ENCODE measurements at places on chromosomes 1 and 21.
A peak's percentile ranks its signal among the peaks of the same experiment; 100 is the strongest.

GRCh38 chr1:44549510-44549909 lies 124.8 kb downstream of the TMEM53 start:
- ATAC-seq, result no peak

DNA sequence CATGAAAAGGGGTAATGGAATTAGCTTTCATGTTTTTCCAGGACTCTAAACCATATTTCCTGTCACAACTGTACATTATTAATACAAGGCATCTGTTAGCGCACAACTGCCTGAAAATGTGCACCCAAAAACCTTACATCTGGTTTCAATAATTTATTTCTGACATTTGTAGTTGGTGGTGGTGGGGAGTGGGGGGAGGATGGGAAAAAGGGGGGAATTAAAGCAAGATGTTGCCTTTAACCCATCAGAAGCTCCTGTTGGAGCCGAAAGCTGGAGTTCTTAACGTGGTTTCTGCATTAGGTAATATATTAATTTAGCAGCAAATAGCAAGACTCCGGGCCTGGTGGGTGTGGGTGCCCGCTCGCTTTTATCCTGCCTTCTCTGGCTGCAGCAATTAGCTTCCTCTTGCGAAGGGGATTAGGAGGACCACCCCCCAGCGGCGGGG lies 36.9 kb upstream of the HHAT start:
- peak; percentile 21 for ATAC-seq

- no peak for ATAC-seq
These were observed 23.8 kb upstream of the COL18A1 start for GRCh38 chr21:45381036-45381787.

GRCh38 chr1:181206979-181207790 lies 118.7 kb downstream of the IER5 start:
- ATAC-seq, result no peak

DNA sequence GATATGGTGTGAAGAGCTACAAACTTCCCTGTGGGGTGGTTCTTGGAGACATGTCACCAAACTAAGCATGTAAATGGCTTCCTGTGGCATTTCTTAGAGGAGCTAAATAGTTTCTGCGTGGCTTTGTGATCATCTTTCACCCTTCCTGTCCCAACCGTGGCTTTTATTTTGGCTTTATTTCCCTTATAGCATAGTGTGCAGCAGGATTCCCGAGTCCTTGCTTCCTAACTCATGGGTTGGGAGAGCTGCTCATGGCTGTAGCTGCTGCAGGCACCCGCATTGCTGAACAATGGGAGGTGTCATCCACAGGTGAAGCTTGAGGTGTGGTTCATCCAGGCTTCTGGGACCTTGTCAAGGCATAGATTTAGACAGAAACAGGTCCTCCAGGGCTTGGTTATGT lies 192.0 kb downstream of the SDCCAG8 start:
- ATAC-seq, result no peak

DNA sequence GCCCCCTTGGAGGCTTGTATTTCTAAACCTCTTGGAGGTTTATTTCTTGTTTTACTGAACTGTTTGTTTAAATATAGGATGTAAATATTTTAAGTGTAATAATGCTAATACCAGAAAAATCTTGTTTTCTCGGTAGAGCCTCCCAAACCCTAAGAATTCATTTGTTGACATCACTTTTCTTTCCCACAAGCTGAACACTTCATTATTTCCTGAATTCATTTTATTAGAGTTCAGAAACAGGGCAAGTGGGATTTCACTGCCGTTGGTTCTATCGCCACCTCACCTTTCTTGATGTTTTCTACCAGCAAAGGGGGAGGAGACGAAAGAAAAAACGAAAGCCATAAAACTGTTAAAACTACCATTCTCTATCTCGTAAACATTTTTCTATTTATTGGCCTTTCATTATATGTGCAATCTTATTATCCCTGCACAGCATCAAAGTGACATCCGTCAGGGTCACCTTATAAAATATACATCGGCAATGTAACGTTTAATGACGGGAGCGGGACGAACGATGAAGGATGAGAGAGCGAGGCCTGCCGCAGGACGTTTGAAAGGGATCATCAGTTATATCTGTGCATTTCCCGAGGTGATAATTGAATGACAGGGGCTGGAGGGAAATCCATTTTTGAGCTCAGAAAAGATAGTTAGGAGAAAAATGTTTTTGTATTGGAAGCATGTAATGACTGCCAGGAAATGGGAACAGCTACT lies 59.5 kb downstream of the SLC45A1 start:
- no peak for ATAC-seq

GRCh38 chr1:77424236-77424635 lies 142.4 kb downstream of the AK5 start:
- ATAC-seq, result no peak

GRCh38 chr1:24635195-24635843 lies 7.8 kb upstream of the SRRM1 start:
- ATAC-seq, result no peak

GRCh38 chr1:159826441-159827101 lies at the start of gene SLAMF8:
Gene SLAMF8, plus strand, starts transcription at chr1:159826873. Its CDS starts 26 bp downstream, at chr1:159826899.
- no peak for ATAC-seq

- ATAC-seq, result no peak
These were observed 18.9 kb downstream of the SDE2 start for GRCh38 chr1:225980005-225980836.

- no peak for ATAC-seq
These were observed 246.2 kb downstream of the MRPL39 start for GRCh38 chr21:25361097-25361496.

GRCh38 chr1:108036796-108037562 lies 72.0 kb upstream of the VAV3 start:
- no peak for ATAC-seq

DNA sequence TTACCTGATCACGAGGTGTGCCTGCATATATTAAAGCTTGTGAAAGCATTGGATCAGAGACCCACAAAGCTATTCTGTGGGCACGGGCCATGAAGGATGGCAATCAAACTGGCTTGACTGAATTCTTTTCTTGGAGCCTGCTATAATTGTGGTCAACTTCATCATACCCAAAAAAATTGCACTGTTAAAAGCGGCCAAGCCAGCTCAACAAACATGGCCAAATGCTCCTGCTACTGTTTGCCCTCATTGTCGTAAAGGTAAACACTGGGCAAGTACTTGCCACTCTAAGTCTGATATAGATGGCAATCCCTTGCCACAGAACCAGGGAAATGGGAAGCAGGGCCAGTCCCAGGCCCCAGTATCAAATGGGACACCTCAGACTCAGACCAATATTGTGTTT lies 6.6 kb upstream of the GSTM5 start:
- no peak for ATAC-seq

DNA sequence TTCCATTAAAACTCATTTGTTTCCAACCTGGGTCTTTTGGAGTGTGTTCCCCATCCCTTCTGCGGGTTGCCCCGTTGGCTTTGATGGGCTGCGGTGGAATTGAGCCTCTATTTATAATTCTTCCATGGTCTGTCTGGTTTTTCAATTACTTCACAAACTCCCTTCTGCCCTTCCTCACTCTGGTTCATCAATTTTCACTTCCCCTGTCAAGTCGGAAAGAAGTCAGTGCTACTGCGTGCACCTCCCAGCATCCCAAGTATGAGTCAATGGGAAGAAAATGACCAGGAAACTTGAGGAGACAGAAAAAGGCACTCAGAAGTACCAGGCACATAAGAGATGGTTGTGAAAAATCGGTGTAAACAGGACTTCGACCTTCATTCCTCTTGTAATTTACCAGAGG lies 126.2 kb downstream of the KAZN start:
- ATAC-seq, result no peak

- ATAC-seq, result no peak
These were observed 9.7 kb downstream of the KLHDC8A start for GRCh38 chr1:205346956-205347574.

DNA sequence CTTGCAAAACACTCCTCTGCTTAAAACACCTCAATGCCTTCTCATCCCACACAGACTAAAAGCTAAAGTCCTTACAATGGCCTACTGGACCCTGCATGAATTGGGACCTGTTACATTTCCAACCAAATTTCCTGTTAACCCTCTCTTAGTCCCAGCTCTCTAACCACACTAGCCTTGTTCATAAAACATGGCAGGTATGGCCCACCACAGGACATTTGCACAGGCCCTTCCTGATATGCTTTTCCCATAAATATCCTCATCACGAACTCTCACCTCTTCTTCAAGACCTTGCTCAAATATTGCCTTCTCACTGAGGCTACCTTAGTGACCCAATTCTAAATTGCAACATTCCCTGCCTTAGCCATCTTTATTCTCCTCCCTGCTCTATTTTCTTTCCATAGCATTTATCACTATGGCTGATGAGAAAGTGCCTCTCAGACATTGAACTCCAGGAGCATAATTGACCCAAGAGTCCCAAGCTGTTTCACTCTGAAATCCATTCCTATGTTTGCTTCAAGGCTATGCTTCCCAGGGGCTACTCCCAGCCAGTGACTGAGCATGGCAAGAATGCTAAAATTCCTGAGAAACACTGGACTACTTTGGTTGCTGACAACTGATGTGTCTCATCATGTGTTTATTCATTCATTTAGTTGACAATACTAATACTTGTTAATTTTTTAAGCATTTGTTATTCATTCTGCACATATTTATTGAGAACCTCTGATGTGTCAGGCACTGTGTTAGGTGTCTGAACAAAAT lies 2.7 kb upstream of the PALMD start:
- ATAC-seq, result no peak

GRCh38 chr1:29674627-29675326 lies 438.5 kb downstream of the PTPRU start:
- ATAC-seq, result no peak

DNA sequence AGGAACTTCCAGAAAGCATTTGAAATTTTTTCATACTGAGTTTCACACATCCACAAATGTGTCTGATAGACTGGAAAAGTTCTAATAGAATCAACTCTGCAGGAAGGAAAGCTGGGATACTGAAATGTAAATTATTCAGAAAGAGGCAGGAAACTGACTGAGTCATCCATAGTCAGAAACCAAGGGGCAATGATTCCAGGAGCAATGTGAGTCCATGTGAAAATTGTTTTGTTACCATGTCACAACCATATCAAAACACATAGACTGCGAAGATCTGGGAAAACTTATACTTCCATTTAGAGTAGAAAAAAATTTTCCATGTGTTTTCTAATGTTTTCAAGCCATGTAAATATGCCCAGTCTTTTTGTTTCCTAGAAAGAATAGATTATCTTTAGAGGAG lies 142.3 kb upstream of the TMPRSS15 start:
- no peak for ATAC-seq

DNA sequence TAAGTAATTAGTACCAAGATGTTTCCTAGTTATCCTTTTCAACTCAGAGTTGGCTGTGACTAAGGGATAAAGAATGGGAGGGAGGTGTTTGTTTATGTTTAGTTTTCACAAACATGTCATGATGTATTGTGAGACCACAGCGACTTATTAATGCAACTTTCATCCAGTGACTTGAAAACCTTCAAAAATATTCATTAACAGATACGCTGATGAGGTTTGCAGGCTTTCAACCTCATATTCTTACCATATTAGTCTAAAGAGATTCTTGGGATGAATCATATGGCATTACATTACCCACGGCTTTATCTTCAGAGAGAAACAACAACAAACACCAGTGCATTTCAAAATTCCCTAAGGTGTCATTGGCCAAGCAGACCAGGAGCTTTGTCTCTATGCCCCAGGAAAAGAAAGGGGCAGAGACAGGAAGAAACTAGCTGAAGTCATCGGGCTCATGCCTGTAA lies 36.4 kb downstream of the PALMD start:
- ATAC-seq, result no peak

GRCh38 chr21:45848805-45849204 lies 132.8 kb upstream of the COL6A1 start:
- ATAC-seq, result no peak

- ATAC-seq, result no peak
These were observed 1.6 kb downstream of the SYT2 start for GRCh38 chr1:202708456-202709275.

GRCh38 chr1:6006882-6007281 lies 14.7 kb upstream of the NPHP4 start:
- no peak for ATAC-seq

GRCh38 chr21:45976701-45977311 lies 4.8 kb upstream of the COL6A1 start:
- ATAC-seq, result no peak

GRCh38 chr1:246577082-246577719 lies 10.9 kb downstream of the CNST start:
- no peak for ATAC-seq

DNA sequence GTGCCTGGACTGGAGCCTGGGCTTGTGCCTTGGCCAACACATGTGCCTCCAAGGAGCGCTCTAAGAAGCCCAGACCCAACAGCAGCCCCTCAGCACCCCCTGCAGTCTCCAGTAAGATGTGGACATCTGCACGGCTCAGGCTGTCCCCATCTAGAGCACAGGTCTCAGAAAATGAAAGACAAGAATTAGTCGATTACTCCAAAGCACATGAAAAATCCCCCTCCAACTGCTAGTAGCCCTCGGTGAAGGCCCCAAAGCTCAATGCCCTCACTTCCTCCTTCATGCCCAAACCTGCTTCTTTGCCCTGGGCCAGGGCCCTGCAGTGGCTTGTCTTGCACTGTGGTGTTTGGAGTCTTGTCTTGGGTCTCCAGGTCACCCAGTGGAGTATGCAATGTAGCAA lies 21.9 kb upstream of the ERO1B start:
- ATAC-seq, result no peak

DNA sequence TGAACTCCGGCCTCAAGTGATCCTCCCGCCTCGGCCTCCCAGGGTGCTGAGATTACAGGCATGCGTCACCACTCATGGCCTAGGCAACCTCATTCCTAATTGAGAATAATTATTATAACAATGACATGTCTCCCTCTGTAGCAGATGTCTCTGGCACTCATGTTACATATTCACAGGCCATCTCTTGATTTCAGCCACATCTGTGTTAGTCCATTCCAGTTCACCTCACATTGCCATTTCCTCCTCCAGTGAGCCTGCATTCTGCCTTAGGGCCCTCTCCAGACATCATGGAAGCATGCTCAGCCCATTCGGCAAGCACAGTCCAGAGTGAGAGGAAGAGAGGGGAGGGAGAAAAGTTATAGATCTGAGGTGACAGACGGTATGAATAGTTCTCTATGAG lies 32.5 kb downstream of the CDKN2C start:
- no peak for ATAC-seq

- ATAC-seq, result no peak
These were observed 53.6 kb downstream of the WNT9A start for GRCh38 chr1:227893949-227894721.

DNA sequence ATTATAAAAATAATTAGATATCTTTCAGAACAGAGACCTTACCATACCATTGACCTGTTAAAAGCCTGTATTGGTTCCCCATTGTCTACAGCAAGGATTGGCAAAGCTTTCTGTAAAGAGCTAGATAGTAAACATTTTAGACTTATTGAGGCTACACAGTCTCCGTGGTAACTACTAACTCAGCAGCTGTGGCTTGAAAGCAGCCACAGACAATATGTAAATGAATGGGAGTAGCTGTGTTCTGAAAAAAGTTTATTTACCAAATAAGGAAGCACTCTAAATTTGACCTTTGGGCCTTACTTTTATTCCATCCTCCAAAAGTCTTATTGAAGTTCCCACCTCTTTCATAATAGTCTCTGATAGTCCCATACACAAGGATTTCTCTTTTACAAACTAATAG lies 39.7 kb downstream of the NUP210L start:
- ATAC-seq, result no peak

- ATAC-seq, result no peak
These were observed 56.3 kb downstream of the NVL start for GRCh38 chr1:224273641-224274040.

- no peak for ATAC-seq
These were observed 23.2 kb upstream of the SLC30A1 start for GRCh38 chr1:211601982-211602670.

GRCh38 chr1:164369698-164370365 lies 189.2 kb upstream of the PBX1 start:
- no peak for ATAC-seq

GRCh38 chr1:204108312-204109141 lies 35.6 kb downstream of the SOX13 start:
- no peak for ATAC-seq
